Muscle of arm (tissue), 14 donors: ENCODE measurements at places on chromosomes 2 and 18. TPM values are rescaled to one million over a fixed set of nuclear protein-coding genes. Genes with fewer than 3 reads are reported as not detected.

Gene CAPN14
- polyA plus RNA-seq: not detected

Gene REG1B
- polyA plus RNA-seq: not detected

GRCh38 chr2:31987454-31988220 lies 23.2 kb downstream of the MEMO1 start:
- DNase-seq: no peak

DNA sequence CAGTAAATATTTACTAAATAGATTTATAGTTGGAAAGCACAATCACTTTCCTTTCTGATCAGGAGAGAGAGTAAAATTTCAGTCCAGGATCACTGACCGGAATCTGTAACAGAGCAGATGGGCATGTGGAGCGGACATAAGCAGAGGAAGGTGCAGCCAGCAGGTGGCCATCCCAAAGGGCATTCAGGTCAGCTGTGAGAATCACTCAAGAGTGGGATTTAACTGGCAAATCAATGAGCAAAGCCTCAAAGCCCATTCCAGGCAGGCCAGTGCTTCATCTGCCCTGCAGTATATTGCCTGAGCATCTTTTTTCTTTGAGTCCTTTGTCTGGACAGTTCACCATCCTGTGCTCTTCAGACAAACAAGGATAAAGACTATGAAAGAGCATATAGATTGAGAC lies 166.4 kb upstream of the SLC14A2 start:
- DNase-seq: no peak

DNA sequence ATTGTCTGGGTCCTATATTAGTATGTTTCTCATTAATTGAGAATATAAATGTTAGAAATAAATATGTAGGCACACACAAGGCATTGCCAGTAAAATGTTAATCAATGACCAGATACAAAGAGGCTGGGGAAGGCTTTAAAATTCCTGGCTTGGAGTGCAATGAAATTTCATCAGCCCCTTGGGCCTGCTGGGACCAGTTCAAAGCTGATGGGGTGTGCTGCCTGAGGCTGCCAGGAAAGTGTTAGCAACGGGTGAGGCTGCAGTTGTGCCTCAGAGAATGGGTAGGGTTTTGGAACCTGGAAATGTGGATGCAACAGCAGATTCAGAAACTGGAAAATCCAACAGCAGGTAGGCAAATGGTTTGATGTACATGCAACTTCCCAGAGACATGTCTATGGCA lies 68.9 kb downstream of the DIPK1C start:
- no peak for DNase-seq

- no peak for DNase-seq
Measured at GRCh38 chr18:51339856-51340255, 142.4 kb upstream of the MEX3C start.

- DNase-seq: no peak
Measured at GRCh38 chr18:75810516-75810915, 383.0 kb upstream of the SMIM21 start.

- no peak for DNase-seq
Measured at GRCh38 chr2:200820573-200821234, 9.0 kb downstream of the BZW1 start.

Gene SERPINB12
- 0.46 TPM for polyA plus RNA-seq

DNA sequence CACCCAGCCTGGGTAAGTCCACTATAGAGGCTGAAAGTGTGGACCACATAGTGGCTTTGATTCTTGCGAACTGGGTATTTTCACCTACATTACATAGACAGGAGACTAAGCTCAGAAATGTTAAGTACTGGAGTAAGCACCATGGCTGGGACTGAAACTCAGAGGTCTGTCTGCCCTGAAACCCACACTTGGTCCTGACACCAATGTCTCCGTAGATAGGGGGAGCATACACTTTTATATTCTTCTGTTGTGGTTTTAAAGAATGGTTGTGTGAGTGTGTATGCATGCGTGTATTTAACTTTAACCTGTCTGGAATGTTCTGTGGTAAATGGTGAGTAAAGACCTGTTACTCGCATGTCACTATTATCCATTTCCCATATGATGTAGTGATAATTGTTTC lies 10.3 kb upstream of the NPPC start:
- no peak for DNase-seq

- no peak for DNase-seq
Measured at GRCh38 chr2:222982909-222983265, 69.1 kb upstream of the KCNE4 start.

Gene CFC1
- not detected for polyA plus RNA-seq

Gene VSNL1
- polyA plus RNA-seq: 6.5 TPM

GRCh38 chr2:158805936-158806335 lies 10.8 kb downstream of the DAPL1 start:
- no peak for DNase-seq

Gene TEX44
- not detected for polyA plus RNA-seq

GRCh38 chr2:101149241-101150192 lies 1.7 kb downstream of the TBC1D8 start:
- DNase-seq: no peak

Gene PRSS56
- 0.62 TPM for polyA plus RNA-seq

DNA sequence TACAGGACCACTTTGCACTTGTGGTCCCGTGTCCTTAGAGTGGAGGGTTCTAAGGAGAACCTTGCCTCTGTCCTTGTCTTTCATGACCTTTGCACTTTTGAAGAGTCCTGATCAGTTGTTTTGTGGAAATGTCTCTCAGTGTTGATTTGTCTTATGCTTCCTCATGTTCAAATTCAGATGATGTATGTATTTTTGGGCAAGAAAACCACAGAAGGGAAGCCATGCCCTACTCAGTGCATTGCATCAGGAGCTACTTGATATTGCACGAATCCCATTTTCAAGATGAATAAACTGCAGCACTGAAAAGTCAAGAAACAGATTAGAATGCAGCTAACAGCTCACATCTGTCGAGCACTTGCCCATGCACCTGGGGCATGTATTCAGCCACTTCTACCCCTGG lies 152.2 kb downstream of the INHBB start:
- DNase-seq: no peak

DNA sequence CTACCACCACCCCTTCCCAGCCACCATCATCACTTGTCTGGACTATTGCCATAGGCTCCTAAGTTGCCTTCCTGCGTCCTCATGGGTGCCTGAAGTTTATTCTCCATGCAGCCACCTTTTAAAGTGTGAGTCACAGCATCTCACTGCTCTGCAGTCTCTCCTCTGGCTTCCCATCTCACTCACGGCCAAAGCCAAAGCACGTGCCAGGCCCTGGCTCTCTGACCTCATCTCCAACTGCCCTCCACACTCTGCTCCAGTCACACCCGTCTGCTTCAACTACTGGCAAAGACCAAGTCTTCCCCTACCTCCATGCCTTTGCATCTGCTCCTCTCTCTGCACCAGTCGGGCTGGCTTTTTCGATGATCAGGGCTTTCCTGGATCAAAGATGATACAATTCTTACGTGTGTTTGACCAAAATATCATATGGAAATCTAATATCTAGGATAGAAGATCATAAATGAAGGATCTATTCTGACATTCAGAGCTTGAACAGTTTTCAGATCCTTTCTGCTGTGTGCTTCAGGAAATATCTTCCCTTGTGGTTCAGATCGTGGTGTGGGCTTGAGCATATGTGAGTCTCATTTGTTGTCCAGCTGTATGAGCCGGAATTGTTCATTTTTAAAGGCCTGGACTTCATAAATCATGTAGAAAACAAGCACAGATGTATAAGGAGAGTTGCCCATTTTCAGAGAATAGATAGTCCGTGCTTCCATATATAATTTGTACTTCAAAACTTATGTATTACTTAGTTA lies 175.6 kb downstream of the PRKCE start:
- DNase-seq: no peak

DNA sequence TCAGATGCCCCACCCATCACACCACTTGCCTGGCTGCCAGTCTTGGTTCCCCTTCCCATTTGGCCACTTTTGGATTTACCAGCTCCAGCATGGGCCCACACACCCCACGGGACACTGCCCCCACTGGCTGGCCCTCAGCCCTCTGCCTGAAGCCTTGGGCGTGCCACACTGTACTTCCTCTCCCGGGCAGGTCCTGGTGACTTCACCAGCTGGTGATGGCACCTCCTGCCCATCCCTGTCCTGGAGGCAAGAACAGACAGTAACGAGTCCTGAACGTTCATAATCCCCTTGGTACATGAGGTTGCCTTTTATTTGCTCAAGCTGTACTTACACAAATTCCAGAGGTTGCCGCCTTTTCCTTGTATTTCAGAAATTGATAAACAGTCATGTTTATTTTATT lies 81.1 kb downstream of the TMEM17 start:
- DNase-seq: no peak

- DNase-seq: no peak
Measured at GRCh38 chr2:89845532-89845931, 1154.1 kb downstream of the RPIA start.

DNA sequence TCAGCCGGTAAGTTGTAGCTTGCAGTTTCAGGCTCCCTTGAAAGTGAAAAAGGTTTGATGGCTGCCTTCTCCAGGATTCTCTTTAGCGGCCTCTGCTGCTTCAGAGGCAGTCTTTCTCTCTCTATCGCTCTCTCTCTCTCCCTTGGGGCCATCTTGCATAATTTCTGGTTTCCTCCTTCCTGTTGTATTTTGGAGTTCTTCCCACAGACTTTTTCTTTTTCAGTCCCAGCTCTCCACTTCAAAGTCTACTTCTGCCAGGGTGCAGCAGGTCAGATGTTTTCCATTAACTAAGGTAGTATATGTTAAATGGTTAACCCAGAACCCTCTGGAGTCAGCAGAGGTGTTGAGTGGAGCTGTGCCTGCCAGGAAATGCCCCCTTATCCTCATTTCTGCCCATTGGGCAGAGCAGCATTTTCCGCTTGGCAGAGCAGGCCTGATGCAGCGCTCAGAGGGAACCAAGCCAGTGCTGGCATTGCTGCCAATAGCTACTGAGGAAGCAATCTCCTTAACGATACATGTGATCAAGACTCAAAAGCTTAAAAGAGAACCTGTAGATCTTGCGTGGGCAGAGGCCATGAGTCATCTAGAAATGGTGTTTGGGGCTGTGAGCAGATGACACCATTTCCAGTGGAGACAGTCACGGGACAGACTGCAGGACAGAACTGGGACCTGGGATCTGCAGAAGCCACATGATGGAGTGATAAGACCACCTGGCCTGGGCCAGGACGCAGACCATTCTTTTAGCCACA lies 20.8 kb downstream of the DBI start:
- peak; percentile 63 for DNase-seq

GRCh38 chr18:31577195-31577594 lies 14.5 kb upstream of the TTR start:
- DNase-seq: no peak

GRCh38 chr2:40329739-40330030 lies 122.2 kb downstream of the SLC8A1 start:
- DNase-seq: no peak

Gene STK17B
- polyA plus RNA-seq: 9.9 TPM

DNA sequence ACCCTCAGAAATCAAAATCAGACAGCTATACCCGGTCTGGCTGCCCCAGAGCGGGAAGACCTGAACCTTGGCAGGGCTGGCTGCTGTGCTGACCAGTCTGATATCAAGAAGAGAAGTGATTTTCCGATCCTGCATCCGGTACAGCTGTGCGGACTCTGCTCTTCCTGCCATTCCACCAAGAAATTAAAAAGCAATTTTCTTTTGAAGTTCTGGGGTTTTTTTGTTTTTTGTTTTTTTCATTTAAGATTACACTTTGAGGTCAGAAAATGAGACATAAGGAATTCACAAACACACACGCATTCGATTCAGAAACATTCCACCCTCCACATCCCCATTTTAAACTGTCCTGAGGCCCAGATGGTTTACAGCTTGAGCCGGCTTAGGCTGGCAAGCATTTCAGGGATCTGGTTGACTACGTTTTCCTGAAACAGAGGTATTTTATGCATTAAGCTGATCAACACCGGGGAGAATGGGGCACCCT lies 156.5 kb downstream of the COL6A3 start:
- peak; percentile 43 for DNase-seq

- DNase-seq: no peak
Measured at GRCh38 chr2:60407398-60407797, 146.1 kb downstream of the BCL11A start.

DNA sequence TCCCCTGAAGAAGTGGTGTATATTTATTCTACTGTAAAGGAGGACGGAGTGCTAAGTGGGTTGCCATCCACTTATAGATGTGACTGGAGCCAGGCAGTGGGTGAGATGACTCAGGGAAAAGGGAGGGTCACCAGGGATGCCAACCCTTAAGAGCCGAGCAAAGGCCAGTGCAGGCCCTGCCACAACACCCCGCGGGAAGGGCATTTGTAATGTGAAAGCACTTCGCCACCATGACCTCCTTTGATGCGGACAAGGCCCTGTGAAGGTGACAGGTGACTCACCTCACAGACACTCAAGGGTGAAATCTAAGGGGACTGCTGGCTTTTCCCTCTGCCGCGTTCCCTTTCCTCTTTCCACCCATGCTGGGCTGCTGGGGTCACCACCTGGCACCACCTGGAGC lies 50.2 kb upstream of the MRPL33 start:
- no peak for DNase-seq

Gene GALNT5
- 8.0 TPM for polyA plus RNA-seq
